Activated CD4-positive, alpha-beta T cell treated with anti-CD3 and anti-CD28 coated beads, Interleukin-10, Interleukin-2, amounts not matched to agents 100 ng/mL and 50 ng/mL, durations not matched to agents 16 hours and 8 hours (primary cell): ENCODE measurements at places on chromosomes 2 and 18.
A peak's percentile ranks its signal among the peaks of the same experiment; 100 is the strongest.

- no peak for DNase-seq
Observed at GRCh38 chr2:18346344-18346743, 214.1 kb downstream of the RDH14 start.

DNA sequence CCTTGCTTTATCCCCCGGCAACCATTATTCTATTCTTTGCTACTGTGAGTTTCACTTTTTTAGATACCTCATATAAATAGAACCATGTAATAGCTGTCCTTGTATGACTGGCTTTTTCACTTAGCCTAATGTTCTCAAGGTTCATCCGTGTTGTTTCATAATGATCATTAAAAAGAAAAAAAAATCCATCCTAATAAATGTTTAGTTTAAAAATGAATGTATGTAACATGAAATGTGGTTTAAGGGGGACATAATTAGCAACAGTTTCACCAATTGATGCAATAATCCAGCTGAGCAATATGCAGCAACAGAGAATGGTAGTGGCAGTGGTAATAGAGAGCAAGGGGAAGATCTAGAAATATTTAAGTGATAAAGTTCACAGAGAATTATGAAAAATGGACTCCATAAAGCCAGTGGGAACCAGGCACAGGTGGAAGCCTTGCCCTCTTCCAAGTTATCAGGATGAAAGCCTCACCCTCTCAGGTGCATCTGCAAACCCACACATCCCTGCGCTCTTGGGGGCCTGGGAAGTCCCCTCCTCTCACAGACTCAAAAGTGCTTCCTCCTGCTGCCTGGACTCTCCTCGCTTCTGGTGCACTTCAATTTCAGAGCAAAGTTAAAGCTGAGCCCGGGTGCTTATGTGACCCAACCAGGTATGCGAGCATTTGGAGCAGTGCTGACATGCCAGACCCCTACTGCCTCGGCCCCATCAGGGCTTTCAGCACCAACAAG, 1403.3 kb upstream of the SLC39A10 start:
- DNase-seq = no peak

DNA sequence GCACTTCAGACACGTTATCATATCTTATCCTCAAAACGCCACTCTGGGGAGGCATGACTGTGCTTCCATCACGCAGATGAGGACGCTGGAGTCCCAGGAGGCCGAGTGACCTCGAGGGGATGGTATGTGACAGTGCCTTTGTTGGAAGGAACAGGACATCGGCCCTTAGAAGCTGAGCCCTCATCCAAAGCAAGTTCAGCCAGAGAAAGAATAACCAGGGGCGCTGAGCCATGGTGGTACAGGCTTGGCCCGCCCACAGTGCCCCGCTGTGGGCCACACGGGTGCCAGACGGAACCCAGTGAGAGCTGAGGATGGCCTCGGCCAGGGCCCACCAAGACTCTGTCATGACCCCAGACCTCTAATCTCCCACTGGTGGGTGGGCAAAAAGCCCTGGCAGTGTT, 31.3 kb downstream of the HS1BP3 start:
- no peak for DNase-seq

GRCh38 chr2:190705280-190705679, 56.4 kb downstream of the NAB1 start:
- DNase-seq = no peak

- no peak for DNase-seq
Observed at GRCh38 chr18:8610459-8610851, 1.2 kb downstream of the RAB12 start.

GRCh38 chr2:187230088-187230487, 218.0 kb downstream of the CALCRL start:
- no peak for DNase-seq

GRCh38 chr2:17918789-17919188, 40.3 kb downstream of the KCNS3 start:
- DNase-seq = no peak

- peak; percentile 90 for DNase-seq
Observed at GRCh38 chr18:63317982-63318888, 1.3 kb downstream of the BCL2 start.
